ENCODE measurements at places on chromosomes 11 and 22. TPM values are rescaled to one million over a fixed set of nuclear protein-coding genes. Genes with fewer than 3 reads are reported as not detected.

Gene C11orf98
- 53.6 TPM for total RNA-seq

Gene GDPD5
- 1.7 TPM for total RNA-seq

Gene TMPRSS13
- total RNA-seq = not detected

Gene SEZ6L
- not detected for total RNA-seq

Gene FOLR1
- total RNA-seq = not detected

Gene OTOG
- total RNA-seq = not detected

Gene TEX54
- not detected for total RNA-seq

Gene MPST
- 19.2 TPM for total RNA-seq

DNA sequence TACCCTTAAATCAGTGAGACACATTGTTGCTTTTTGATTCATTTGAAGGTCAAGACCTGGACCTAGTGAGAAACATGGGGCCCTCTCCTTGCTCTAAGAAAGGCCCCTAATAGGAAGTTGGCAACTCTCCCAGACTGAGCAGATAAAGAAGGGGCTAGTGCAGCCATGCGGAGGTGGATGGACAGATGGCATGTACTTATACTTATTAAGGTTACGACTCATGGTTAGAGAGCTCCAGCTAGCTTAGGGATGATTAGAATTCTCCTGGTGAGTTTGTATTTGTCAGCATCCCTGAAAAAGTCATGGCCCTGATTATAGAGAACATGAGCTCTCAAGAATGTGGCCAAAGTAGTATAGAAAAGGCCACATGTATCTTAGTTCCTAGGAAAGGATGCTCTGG is 112.1 kb upstream of the BDNF start:
- peak; percentile 60 for DNase-seq

- DNase-seq = no peak
Observed at GRCh38 chr11:114027926-114028325, 31.6 kb upstream of the ZBTB16 start.

DNA sequence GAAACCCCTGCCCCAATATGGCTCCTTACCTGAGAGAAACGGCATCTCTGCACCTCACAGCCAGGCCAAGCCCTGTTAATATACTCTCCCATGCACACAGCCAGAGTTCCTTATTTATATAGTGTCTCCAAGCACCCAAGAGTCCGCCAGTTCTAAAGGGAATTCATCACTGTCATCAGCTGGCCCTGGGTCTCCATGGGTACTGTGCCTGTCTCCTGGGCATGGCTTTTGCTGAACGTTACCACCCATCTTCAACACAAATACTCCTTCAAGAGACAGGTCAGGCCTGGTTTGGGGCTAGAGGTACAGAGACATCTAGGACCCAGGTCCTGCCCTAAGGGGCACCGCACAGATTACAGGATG is 1.6 kb upstream of the ATG16L2 start:
- no peak for DNase-seq

- peak; percentile 28 for DNase-seq
Observed at GRCh38 chr22:37703906-37704305, 7.1 kb downstream of the TRIOBP start.

- DNase-seq = no peak
Observed at GRCh38 chr11:11301212-11301611, 51.8 kb downstream of the CSNK2A3 start.

DNA sequence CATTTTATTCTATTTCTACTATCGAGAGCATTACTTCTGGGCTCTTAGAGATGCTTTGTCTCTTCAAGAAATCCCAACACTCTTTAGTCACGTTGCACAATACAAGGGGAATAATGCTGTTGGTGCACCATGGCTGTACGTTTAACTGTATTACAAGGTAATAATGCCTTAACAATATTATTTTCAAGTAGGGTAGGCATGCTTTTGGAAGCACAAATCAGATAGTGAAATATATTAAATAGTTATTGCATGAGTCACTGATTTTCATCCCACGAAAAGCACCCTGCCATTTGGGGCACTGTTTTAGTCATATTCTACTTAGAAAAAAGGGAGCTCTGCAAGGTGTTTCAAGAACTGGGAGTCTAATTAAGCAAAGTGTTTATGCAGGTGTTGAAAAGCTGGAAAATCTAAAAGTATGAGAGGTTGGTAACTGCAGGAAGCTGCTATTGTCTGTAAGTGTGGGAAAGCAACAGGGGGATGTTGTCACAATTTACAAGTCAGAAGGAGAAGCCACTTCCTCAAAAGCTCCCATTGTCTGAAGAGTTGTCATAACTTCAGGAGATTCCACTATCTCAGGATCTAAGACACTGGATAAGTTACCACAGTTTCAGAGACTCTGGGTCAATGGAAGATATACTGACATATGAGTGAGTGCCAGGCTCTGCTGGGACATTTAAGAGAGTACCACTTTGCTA is 218.2 kb downstream of the JRKL start:
- DNase-seq = no peak

DNA sequence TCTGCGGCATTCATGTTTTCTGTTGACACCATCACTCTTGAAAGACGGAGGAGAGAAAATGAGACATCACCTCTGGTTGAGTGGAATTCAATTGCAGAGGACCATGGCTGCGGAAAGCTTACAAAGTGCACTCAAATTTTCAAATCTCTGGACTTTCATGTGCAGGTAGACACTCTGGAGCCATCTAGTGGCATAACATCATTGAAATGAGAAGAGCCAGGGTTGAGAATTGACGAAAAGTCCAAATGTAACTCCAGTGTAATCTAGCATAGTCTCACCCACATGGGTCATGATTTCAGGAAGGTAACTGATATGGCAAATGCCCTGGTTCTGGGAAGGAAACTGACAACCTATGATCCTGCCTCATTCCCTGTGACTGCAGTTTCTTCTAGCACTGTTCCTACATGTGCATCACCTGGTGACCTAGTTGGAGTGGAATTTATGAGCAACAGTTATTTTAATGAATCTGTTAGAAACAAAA is 687.8 kb downstream of the KCNA4 start:
- peak; percentile 95 for DNase-seq

- no peak for DNase-seq
Observed at GRCh38 chr11:27716216-27716615, 16.0 kb upstream of the BDNF start.

DNA sequence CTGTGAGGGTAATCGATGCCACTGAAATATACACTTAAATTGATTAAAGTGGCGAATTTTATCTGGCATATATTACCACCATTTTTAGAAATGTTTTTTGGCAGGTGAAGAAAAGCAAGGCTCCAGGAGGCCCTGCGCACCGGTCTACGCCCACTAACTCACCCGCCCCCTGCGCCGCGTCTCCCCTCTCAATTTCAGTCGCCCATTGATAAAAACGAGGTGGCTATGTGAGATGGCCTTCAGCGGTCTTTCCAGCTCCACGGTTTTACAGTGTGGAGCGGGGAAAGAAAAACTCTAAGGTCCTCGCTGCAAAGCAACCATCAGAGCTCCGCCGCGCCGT is 602 bp upstream of the AQP11 start:
- DNase-seq = no peak

DNA sequence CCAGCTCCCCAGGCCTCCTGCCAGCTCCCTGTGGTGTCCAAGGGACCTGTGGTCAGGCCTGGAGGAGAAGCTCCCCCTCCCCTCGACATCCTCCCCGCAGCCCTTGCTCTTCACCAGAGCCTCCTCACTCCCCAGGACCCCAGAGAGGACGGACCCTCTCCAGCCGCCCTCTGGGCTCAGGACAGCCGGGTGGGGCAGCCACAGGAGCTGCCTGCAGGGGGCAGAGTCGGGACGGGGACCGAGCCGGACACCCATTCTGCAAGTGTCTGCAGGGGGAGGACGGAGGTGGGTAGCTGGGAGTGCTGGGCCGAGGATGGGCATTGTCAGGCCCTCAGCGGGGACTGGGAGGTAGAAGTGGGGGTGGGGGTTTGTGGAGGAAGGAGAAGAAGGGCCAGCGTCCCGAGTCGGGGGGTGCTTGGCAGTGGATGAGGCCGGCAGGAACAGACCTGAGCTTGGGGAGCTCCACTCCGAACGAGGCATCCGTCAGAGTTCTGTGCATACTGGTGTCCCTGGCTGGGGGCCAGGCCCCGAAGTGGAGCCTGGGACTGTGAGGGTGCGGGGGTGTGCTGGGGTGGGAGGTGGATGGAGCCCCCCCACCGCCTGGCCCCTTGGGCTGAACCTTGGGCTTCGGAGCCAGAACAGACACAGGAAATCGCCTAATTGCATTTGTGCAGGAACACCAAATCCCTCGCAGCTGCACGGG is 15.2 kb downstream of the PRR33 start:
- DNase-seq = no peak

- peak; percentile 68 for DNase-seq
Observed at GRCh38 chr11:116732271-116733042, 40.3 kb downstream of the BUD13 start.

DNA sequence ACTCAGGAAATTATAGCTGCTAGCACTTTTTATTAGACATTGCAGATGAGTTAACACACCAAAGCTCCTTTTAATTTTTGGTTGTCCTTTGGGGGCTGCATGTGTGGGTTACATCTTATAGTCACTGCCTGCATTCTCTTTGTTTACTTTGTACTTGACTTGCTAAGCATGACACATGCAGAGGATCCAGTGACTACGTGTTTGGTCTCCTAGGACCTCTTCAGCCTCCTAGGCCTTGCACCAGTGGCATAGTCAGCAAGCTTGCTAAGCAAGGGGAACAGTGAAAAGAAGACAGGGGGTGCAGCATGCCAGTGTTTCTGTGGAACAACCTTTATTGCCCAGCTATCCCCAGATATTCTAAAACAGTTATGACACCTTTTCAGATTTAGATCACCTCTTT is 108.2 kb downstream of the PAX6 start:
- DNase-seq = peak; percentile 67

- peak; percentile 13 for DNase-seq
Observed at GRCh38 chr11:45216901-45217300, 69.2 kb downstream of the SYT13 start.

DNA sequence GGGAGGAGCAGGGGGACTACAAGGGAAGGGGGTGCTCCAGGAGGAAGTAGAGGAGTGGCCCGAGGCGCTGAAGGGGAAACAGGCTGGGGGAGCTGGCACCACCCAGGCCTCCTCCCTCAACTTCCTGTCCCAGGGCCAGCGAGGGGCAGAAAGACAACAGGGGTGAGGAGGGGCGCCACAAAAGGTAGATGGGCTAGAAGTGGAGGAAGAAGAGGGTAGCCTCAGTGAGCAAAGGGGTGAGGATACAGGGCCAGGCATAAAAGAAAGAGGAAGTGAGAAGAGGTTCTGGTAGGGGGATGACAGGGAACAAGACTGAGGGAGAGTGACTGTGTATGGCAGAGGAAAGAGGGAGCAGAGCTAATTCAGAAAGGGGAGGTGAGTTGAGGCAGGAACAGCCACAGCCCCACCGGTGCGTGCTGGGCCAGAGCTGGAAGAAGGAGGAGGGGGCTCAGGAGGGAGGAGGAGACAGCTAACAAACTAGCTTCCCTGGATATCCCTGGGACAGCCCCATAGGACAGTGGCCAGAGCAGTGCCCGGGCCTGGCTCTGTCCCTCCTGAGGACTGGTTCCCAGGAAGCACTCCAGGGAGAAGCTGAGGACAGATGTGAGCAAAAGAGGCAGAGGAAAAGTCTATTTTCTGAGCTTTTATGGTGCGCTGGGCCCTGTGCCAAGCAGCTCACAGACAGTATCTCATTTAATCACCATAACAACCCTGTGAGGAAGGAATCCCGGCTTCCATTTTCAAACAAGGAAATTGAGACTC is 8.5 kb downstream of the DCHS1 start:
- DNase-seq = peak; percentile 56

DNA sequence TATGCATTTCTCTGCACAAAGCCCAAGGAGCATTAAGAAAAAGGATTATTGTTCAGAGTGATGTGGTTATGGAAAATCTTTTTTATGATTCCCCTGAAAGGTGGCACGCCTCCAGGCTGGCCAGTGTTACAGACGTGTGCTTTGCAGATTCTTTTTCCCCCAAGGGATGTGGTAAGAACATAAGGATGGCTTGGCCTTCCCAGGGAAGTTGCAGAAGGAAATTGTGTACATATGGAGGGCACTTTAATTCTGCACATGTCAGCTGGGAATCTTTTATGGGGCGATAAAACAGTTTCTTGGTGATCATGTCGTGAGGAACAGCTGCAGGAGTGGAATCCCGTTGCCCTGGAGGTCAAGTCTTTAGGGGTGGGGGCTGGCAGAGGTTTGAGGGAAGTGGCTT is 9.7 kb downstream of the SMARCB1 start:
- DNase-seq = no peak

GRCh38 chr11:12767577-12767976 is 93.4 kb downstream of the TEAD1 start:
- no peak for DNase-seq

- no peak for DNase-seq
Observed at GRCh38 chr11:35855671-35856070, 88.2 kb upstream of the LDLRAD3 start.

DNA sequence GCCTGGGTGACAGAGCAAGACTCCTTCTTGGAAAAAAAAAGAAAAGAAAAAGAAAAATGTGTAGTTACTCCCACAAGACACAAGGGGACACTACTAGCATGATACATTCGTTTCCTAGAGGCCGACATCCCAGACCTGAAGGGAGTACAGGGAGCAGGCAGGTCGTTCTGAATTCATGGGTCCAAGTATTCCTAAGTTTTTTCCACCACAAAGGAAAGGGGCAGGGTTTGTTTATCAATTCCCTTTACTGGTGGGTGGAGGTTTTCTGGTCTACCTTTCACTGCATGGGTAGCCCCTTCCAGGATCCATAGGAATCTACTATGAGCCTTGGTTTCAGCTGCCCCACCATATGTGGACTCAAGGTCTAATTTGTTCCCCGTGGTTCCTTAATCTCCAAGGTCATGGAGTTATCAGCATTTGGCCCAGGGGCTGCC is 11.8 kb downstream of the TIGD3 start:
- DNase-seq = peak; percentile 86

DNA sequence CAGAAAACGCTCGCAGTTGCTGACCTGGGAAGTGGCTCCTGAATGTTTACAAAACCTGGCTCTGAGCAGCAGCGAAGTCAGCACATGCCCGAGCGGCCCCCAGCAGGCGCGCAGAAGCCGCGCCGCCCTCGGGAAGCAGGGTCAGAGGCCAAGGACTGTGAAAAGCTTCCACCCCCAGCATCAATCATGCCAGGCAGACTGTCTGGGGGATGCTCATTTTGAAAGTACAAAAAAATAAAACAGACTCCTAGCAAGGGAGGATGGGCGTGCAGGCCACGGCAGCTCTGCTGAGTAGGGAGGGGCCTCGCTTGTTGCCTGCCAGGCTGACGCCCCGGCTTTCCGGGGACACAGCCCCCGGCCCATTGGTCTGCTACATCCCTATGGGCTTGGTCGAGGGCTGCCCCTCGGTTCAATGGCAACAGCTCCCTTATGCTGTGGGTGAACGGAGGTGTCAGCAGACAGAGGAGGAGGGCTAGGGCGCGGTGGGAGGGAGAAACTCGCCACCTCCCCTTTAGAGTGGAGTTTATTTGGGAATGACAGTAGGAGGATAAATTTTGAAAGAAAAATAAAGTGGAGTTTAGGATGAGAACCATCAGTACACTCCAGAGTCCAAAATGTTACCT is 37.7 kb upstream of the GNB1L start:
- DNase-seq = peak; percentile 53

Measured in IMR-90 (cell line).